ENCODE measurements at places on chromosomes 7 and 10. TPM values are rescaled to one million over a fixed set of nuclear protein-coding genes. Genes with fewer than 3 reads are reported as not detected.

DNA sequence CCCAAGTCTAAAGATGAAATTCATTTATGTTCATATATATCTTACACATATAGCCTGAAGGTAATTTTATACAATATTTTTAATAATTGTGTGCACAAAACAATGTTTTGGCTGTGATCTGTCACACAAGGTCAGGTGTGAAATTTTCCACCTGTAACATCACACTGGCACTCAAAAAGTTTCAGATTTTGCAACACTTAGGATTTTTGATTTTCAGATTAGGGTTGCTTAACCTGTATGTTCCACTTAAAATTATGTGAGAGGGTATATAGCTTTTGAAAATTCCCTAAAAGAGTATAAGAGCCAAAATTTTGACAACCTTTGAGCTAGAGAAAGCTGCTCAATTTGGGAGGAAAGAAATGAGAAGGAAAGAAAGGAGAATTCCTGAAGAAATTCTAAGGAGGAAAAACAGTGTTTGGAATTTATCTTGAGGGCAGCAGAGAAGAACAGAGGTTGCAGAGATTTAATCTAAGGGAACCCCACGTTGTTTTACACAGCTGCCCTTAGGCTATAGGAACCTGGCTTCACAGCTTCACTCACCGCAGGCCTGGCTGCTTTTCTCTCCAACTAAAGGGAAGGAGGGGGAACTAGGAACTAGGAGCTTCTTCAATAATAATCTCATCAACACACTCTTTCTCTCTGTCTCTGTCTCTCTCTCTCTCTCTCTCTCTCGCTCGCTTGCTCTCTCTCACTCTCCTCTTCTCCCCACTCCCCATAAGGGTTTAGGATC, 8.5 kb downstream of the VOPP1 start:
- DNase-seq: no peak

DNA sequence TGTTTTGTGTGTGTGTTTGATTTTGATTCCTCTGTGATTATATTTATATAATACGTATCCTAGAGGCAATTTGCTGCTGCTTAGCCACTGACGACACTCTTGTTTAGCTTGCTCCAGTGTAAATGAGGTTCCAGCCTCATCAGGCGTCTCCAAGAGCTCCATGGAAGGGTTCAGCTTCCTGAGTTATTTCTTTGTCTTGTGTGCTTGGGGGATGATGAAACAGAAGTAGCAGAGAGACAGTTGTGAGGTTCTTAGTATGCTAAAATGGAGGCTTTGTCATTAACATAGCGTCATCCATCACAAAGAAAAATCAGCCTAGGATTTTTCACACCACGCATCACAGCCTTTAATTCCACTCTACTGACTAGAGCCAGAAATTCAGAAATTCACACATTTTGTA, 85.1 kb downstream of the KLF6 start:
- DNase-seq: no peak

- DNase-seq: no peak
These were observed 409 bp downstream of the DNMBP start for GRCh38 chr10:100009283-100009792.

DNA sequence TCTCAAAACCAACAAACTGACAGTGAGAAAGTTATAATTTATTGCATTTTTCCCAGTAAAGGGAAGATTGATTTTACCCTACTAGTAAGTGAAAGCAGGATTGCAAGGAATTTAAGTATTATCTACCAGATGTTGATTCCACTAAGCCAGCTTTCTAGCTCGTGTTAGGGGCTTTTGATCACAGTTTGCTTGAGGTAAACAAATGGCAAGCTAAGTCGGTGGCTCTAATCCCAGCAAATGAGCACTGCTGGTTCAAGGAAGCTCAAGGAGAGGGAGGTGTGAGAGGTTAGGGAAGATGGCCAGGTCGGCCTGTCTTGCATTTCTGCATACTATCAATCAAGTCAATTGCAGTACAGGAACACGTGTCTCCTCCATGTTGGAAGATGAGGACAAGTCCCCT, 448.7 kb upstream of the POM121L12 start:
- DNase-seq: no peak

- DNase-seq: no peak
These were observed 66.6 kb downstream of the CUBN start for GRCh38 chr10:17062955-17063484.

DNA sequence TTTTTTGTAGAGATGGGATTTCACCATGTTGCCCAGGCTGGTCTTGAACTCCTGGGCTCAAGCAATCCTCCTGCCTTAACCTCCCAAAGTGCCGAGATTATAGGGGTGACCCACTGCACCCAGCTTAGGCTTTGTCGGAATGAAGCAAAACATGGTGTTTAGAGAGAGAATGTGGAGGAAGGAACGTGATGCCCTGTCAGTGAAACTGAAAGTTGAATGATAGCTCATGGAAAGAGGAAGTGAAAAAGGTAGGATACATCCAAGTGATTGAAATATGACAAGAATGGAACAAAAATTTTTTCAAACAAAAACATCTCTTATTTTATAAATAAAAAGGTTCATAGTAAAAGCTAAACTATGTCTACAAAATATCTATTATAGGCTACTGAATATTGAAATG, 5.9 kb downstream of the AKAP9 start:
- no peak for DNase-seq

Gene SPDYE18
- not detected for total RNA-seq

Gene MLLT10
- 37.2 TPM for total RNA-seq
